Naive thymus-derived CD8-positive, alpha-beta T cell (primary cell): ENCODE measurements at places on chromosomes 1 and 21.

- H3K4me1 ChIP-seq = peaks cover 30% of the 10 kb centered on the region
- H3K4me3 ChIP-seq = no peak overlapping the region
- DNase-seq = no peak
- H3K27me3 ChIP-seq = no peaks in the 10 kb centered on the region
- H3K36me3 ChIP-seq = peaks cover 3% of the 10 kb centered on the region
- no peak overlapping the region for H3K27ac ChIP-seq
Measured at GRCh38 chr1:178566187-178566586, 53.3 kb downstream of the TEX35 start.

GRCh38 chr1:160431006-160431405, 30.6 kb downstream of the VANGL2 start:
- H3K27me3 ChIP-seq = no peaks in the 10 kb centered on the region
- peak overlapping the region; percentile 88 for H3K27ac ChIP-seq
- no peak overlapping the region for H3K4me3 ChIP-seq

DNA sequence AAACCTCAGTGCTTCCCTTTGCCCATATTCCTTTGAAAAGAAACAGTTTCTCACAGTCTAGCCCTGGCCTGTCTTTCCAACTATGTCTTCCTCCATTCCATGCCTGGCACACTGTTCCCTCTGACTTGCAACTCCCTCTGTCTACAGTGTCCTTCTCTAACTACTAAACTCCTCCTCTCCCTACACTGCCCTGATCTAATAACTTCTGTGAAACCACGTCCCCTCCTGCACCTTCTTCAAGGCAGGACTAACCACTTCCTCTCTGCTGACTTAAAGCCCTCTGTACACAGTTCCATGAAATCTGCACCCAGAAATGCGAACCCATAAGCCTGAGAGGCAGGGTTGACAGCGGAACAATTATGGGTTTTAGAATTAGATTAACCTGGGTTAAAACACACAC, 62.2 kb upstream of the ATP1B1 start:
- peak; percentile 42 for DNase-seq
- no peaks in the 10 kb centered on the region for H3K36me3 ChIP-seq
- peaks cover 43% of the 10 kb centered on the region for H3K4me1 ChIP-seq
- peak overlapping the region; percentile 88 for H3K27ac ChIP-seq

DNA sequence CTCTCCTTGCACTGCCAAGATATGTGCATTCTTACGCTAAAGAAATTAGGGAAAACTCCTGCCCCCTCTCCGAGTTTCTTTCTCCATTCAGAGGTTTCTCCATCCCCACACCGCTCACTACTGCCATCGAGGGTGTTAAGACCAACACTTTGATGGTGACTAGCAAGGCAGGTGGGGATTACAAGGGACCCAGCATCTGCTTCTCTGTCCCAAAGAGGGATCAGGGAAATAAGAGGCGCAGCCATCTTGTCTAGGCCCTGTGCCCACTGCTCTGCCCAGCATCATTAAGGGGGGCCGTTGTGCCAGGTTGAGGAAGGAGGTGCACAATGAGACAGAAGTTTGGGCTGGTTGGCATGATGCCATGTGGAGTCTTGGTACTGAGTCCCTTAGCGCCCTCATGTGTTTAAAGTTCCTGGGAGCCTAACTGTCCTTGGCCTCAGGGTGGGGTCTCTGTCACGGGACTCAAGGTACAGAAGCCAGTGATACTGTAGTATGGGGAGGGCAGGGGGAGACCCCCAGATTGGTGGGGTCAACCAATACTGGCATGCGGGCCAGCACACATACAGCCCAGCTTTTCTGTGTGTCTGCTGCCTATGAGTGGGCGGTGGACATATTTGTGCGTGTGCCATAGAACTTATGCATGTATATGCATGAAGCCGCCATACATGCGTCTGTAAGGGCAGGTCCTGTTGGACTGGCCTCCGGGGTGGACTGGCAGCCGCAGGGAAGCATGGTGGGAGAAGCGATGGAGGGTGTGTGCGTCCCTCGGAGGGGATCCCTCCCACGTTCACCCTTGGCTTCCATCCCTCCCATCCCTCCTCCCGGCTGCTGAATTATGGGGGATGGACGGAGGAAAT, 5.5 kb downstream of the EFNA3 start:
- no peaks in the 10 kb centered on the region for H3K36me3 ChIP-seq
- peaks cover 56% of the 10 kb centered on the region for H3K4me1 ChIP-seq
- no peak for DNase-seq
- no peak overlapping the region for H3K27ac ChIP-seq
- H3K4me3 ChIP-seq = peak overlapping the region; percentile 94

GRCh38 chr1:171530676-171531075, 45.3 kb downstream of the PRRC2C start:
- H3K27me3 ChIP-seq = no peaks in the 10 kb centered on the region
- H3K4me1 ChIP-seq = peaks cover 19% of the 10 kb centered on the region
- no peak overlapping the region for H3K4me3 ChIP-seq
- peaks cover 92% of the 10 kb centered on the region for H3K36me3 ChIP-seq

DNA sequence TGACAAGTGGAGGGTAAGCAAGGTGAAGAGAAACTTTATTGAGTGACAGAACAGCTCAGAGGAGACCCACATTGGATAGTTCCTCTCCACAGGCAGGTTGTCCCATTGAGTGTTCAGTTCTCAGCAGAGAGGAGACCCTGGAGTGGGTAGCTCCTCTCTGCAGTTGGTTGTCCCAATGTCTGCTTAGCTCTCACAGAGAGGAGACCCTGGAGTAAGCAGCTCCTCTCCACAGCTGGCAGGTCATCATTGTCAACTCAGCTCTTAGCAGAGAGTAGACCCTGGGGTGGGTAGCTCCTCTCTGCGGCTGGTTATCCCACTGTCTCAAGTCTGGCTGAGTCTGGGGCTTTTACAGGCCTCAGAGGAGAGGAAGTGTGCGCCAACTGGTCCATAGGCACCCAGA, 6.0 kb upstream of the CHD1L start:
- DNase-seq = no peak
- H3K27me3 ChIP-seq = peaks cover 10% of the 10 kb centered on the region
- no peak overlapping the region for H3K4me3 ChIP-seq
- no peaks in the 10 kb centered on the region for H3K36me3 ChIP-seq
- H3K4me1 ChIP-seq = no peaks in the 10 kb centered on the region

- H3K27me3 ChIP-seq = no peaks in the 10 kb centered on the region
- H3K4me1 ChIP-seq = peaks cover 21% of the 10 kb centered on the region
- peak overlapping the region; percentile 99 for H3K27ac ChIP-seq
Measured at GRCh38 chr1:66331658-66332547, 202.1 kb upstream of the SGIP1 start.

DNA sequence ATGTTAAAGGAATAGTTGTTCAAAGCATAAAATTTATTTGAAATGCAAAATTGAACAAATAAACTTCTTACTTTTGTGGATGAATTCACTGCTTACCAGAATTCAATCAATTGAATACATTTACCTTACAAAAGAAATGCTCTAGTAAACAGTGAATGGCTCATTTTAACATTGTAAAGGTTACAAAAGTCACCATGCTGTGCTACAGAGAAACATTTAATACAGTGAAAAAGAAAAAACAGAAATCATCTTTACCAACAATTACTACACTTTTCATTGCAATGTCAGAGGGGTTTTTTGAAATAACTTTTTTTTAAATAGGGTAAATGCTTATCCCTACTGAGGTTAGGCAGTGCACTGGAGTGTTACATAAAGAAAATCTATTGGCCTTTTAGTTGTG, 853.0 kb downstream of the NCAM2 start:
- H3K27me3 ChIP-seq = no peaks in the 10 kb centered on the region
- no peaks in the 10 kb centered on the region for H3K4me1 ChIP-seq
- H3K4me3 ChIP-seq = no peak overlapping the region
- no peaks in the 10 kb centered on the region for H3K36me3 ChIP-seq
- no peak overlapping the region for H3K27ac ChIP-seq
